ENCODE measurements at places on chromosomes 3 and 15.

GRCh38 chr15:46126581-46126980, 491.8 kb downstream of the SQOR start:
- DNase-seq: no peak

DNA sequence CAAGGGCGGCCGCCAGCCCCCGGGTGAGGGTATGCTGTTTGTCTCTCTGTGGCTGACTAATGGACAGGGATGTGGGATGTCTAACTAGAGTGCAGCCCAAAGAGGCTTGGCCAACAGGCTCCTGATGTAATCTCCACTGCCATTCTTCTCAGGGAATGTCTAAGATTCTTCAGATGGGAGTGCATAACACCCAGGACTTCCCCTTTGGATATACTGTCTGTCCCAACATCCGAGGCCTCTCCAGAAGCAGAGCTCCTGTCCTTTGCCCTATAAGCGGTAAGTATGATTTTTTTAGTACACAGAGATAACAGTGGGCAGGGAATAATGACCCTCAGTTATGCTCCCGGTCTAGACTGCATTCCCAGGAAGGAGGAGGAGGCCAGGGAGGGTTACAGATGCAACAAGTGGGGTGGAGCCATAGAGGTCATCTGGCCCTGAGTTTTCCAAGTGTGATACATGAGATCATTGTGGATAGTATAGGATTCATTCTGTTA, 62.5 kb upstream of the SLCO2A1 start:
- DNase-seq: no peak

GRCh38 chr3:179046497-179047353, 24.9 kb downstream of the ZMAT3 start:
- no peak for DNase-seq

DNA sequence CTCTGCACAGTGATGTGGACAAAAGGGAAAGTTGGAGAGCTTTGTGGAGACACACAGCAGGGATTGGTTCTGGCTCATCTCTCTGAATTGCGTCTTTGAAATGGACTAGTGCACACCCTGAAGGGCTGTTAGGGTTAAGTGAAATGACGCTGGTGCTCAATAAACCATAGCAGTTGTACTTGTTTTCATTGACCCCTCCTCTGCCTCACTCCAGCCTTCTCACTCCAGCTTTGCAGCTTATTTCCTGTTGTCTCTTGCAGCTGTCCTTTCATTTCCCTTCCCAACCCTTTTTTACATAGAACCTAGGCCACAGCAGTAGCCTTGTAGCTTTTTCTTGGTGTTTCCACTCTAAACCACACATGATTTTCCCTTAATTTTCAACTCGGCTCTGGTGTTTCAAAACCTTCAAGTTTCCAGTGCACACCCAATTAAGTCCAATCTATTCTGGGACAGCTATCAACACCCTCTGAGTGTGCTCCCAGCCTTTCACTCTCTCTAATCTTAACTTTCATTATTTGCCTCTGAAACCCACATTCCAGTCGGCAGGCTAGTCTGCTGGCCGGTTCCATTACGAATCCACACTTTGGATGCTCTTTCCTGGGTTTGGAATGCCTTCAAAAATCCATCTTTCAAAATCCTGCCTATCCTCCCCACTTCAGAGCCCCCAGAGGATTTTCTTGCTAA, 6.4 kb downstream of the C3orf52 start:
- DNase-seq: no peak

- DNase-seq: no peak
Observed at GRCh38 chr3:58116985-58117384, 93.8 kb downstream of the DNASE1L3 start.

GRCh38 chr3:129291236-129291886, 12.7 kb downstream of the HMCES start:
- no peak for DNase-seq

DNA sequence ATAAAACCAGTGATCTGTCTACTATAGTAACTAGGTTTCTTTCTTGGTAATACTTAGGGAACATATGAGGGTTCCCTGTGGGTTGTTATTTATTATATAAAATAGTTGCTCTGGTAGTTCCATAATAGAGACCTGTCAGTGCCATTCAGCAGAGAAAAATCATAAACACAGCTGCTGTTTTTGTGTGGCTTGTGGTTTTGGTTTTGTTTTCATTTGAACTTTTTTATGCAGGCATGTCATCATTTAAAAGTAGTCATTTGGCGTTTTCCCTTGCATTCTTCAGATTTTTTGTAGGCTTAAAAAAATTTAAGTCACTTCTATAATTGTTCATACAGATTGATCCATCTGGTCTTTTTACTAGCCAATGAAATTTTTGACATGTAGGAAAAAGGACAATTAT, 47.9 kb downstream of the PIK3CA start:
- DNase-seq: no peak

- DNase-seq: no peak
Observed at GRCh38 chr3:25593001-25593400, 71.7 kb downstream of the TOP2B start.
